B cell (primary cell): ENCODE measurements at places on chromosomes 4 and X.

DNA sequence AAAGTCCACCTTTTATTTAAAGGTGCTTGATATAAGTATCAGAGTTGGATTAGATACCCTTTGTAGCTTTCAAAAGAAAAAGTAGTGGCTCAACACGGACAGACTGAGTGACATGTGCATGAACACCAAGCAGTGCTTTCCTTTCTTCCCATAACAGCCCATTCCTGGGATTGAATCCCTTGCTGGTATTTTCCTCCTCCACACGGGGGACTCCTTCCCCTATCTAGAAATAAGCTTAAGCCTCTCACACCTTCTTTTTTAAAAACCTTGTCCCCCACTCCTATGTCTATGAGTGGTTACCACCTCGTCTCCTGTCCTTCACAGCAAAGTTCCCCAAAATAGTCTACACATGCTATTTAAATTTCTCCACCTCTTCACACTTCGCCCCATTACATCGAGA is 5.1 kb downstream of the AP1S2 start:
- no peaks in the 10 kb centered on the region for H3K36me3 ChIP-seq
- H3K4me3 ChIP-seq: no peak overlapping the region
- H3K27ac ChIP-seq: no peak overlapping the region

DNA sequence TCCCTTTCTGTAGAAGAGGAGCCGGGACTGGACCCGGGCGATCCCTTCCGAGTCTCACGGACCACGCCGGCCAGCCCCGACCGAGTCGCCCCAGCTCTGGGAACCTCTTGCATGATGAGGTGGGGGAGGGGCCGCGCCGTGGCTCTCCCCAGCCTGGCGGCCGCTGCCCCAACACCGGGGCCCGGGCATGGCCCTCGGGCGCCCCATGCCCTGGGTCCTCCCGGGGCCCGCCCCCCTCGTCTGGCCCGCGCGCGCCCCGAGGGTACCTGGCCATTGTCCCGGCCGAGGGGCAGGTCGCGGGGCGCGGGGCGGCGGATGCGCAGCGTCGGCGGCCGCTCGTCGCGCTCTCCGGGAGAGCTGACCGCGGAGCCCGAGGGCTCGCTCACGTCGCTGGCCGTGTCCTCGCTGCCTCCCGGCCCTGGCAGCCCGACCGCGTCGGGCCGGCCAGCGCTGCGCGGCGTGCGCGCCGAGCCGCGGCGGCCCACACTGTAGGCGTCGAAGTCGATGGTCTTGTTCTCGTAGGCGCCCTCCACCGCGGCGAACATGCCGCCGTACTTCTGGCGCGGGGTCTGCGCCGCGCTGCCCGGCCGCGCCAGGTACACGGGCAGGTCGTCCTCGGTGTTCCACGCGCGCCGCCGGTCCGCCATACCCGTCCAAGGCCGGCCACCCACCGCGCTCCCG is 423 bp downstream of the CRMP1 start:
- DNase-seq: no peak
- no peaks in the 10 kb centered on the region for H3K36me3 ChIP-seq
- peaks cover 15% of the 10 kb centered on the region for H3K4me1 ChIP-seq
- peaks cover 17% of the 10 kb centered on the region for H3K27me3 ChIP-seq

DNA sequence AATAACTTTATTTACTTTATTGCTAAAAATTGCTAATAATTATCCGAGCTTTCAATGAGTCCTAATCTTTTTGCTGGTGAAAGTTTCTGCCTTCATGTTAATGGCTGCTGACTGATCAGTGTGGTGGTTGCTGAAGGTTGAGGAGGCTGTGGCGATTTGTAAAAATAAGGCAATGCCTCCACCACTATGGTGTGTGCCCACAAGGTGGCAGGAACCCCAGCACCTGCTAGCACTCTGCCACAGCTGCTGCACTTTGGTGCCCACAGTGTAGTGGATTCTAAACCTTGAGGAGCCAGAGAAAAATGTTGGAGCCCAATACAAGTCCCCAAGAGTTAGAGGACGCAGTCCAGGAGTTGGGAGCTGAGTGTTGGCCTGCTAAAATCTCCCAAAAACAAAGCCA is 1237.1 kb downstream of the PCDH19 start:
- H3K4me1 ChIP-seq: no peaks in the 10 kb centered on the region
- no peak overlapping the region for H3K4me3 ChIP-seq
- no peaks in the 10 kb centered on the region for H3K27me3 ChIP-seq
- no peak overlapping the region for H3K27ac ChIP-seq

- no peak for DNase-seq
- H3K36me3 ChIP-seq: no peaks in the 10 kb centered on the region
- H3K27me3 ChIP-seq: no peaks in the 10 kb centered on the region
- H3K4me3 ChIP-seq: no peak overlapping the region
- H3K4me1 ChIP-seq: no peaks in the 10 kb centered on the region
- H3K27ac ChIP-seq: no peak overlapping the region
Measured at GRCh38 chr4:187256897-187257296, 533.2 kb upstream of the FAT1 start.

- peak overlapping the region; percentile 96 for H3K27ac ChIP-seq
- no peaks in the 10 kb centered on the region for H3K27me3 ChIP-seq
- H3K4me3 ChIP-seq: peak overlapping the region; percentile 79
- H3K36me3 ChIP-seq: no peaks in the 10 kb centered on the region
- H3K4me1 ChIP-seq: peaks cover 35% of the 10 kb centered on the region
Measured at GRCh38 chr4:73257651-73258435, 755 bp downstream of the ANKRD17 start.

GRCh38 chr4:42454755-42455420 is 57.6 kb downstream of the SHISA3 start:
- DNase-seq: no peak
- no peak overlapping the region for H3K4me3 ChIP-seq
- H3K27me3 ChIP-seq: no peaks in the 10 kb centered on the region
- H3K36me3 ChIP-seq: peaks cover 12% of the 10 kb centered on the region

DNA sequence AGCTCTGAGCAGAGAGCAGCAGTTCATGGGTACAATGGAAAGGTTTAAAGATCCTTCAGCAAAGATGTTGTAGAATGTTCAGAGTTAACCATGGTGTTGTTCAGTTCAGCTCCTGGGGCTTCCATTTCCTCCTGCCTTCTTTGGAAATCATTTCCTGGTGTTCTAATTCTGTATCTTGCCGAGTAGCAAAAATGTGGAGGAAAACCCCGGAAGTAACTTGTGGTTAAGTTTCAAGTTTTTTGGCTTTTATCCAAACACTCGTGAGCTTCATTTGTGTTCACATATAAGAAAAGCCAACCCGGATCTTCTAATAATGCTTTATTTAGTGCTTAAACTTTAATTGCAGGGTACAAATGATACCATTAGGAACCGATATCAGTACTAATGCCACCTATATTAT is 33.6 kb upstream of the ARX start:
- H3K4me3 ChIP-seq: no peak overlapping the region
- no peak for DNase-seq

DNA sequence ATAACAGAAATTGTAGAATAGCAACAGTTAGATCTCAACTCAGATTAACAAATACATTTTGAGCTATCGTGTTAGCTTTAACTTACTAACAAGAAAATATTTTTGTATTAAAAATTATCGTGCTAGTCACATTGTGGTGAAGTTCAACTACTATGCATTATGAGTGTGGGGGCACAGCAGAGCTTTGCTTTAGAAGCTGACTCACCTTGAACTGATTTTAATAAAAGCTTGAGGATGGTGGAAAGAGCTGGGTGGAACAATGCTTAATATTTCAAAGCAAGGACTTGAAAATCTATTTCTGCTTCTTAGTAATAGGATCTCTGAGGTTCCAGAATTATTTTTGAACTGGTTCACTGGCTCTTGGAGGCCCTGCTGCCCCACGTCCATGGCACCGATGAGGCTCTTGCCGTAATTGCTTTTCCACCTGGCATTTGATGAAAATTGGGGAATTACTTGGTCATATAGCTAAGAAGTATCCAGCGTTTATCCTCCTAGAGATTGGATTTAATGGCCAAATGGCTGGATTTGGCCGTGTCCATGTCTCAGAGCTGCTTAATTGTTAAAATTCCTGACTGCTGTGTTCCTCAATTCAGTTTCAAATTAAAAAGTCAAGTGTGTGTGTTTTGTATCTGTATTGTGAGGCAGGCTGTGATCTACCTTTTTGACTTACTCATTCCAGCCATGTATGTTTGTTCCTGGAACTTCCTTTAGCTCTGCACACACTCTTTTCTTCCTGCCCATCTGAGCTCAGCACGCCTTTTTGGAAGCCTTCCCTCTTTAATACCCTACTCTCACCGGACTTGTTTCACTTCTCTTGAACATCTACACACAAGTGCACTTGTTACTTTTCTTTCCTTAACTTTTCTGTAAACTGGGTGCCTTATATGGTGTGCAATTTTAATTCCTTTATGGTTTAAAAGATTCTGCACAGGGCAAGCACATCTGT is 66.6 kb upstream of the LIMCH1 start:
- H3K4me3 ChIP-seq: no peak overlapping the region
- H3K36me3 ChIP-seq: no peaks in the 10 kb centered on the region
- DNase-seq: no peak
